Endothelial cell of umbilical vein (primary cell): ENCODE measurements at places on chromosomes 11 and 22. TPM values are rescaled to one million over a fixed set of nuclear protein-coding genes. Genes with fewer than 3 reads are reported as not detected.

DNA sequence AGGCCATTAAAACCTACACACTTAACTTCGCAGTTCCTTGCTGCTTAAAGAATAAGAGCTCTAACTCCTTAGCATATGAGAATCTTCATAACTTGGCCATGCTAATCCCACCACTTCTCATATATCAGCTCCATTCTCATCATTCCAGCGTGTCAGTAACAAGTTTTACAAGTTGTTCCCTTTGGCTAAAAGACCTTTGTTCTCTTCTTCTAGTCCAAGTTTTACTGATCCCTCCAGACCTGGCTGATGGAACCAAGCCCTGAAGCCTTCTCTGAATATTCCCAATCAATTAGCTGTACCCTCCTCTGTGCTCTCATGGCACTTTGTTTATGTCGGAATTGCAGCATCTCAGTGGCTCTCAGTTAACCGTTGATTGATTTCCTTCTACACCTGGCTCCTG lies 35.8 kb downstream of the GAB2 start:
- DNase-seq: no peak

DNA sequence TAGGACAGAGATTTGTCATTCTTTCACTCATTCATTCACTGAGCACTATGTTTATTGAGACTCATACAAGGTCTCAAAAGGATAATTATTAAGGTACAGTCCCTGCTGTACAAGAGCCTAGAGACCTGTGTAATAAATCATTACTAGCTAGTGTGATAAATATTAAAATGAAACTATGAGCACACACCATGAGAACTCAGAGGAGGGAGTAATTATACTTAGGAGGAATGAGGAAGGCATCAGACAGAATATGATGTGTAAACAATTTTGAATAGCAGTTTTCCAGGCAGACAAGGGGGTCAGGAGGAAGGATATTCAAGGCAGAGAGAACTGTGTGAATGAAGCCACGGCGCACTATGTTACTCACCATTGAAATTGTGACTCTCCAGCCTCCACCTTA lies 300.8 kb upstream of the ISX start:
- DNase-seq: no peak

DNA sequence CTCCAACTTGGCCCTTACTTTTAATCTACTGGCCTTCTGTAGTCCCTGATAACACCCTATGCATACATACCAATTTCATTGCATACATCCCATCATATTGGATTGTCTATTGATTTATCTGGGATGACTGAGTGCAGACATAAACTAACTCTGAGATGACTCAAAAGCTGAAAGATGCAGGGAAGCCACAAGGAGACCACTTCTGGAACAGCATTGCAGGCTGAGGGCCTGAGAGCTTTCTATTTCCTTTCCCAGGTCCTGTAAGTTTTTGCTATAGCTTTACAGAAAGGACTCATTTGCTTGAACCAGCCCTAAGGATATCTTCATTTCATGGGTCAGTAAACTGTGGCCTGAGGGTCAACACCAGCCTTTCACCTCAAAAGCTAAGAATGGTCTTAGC lies 15.1 kb upstream of the SPON1 start:
- no peak for DNase-seq

The SLC5A1 gene
- not detected in 2 replicates for total RNA-seq

DNA sequence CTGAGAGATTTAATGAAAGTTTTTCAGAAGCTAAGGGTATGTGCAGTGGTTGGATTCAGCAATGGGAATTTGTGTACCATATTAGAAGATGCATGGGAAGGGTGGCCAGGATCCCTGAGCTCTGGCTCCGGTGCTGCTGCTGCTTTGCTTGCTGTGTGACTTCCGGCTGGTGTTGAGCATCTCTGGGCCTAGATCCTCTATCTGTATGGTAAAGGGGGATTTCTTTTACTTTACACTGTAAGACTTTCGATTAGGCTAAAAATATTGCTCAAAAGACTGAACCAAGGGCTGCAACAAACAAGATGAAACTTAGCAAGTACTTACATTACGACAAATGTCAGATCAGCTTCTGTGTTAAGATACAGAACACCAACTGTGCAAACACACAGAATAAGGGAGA lies 39.1 kb downstream of the XRRA1 start:
- DNase-seq: no peak

The ABTB2 gene
- 0.11 and 0.25 TPM in 2 replicates for total RNA-seq

DNA sequence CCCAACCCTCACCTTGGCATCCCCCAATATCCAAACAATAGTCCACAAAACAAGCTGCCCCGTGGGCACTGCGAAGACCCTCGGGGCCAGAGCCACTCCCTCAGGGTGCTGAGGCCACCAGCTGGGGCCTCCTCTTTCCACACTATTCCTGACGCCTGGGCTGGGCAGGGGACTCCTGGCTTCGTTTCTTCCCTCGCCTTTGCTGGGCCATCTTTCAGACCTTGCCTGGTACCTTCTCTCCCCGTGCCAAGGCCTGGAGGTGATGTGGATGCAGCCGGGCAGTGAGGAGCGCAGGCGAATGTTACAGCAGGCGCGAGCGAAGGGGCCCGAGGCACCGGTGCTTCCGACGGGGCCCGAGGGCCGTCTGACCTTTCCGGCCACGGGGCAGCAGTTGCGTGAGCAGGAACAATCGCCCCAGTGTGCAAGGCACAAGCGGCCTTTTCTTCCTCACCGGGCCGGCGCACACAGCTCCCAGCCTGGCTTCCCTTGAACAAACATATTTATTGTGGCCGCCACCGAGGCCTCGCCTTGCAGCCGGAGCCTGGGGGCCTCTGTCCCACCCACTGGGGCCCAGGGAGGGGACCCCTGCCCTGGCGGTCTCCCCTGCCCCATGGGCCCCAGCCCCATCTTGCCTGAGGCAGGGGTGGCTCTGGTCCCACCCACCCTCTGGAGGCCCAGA lies 32.6 kb upstream of the KCNQ1OT1 start:
- DNase-seq: no peak

DNA sequence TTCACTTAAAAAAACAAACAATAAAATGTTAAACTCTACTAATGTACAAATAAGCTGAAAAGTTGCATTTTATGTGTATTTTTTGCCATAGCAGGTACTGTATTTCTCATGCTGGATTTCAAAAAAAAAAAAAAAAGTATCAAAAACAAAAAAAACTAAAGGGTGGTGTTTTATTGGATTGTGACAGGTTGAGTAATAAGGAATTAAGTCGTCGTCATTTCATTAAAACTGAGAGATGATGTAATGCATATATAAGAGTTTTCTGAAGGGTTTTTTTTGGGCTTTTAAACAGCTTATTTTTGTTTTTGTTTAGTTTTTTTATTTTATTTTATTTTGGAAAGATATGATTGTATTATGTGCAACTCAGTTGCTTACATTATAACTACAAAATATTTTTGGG lies 10.9 kb upstream of the ADSL start:
- no peak for DNase-seq

GRCh38 chr11:125519256-125519655 lies 23.2 kb upstream of the FEZ1 start:
- DNase-seq: no peak

GRCh38 chr11:38517991-38518390 lies 1920.0 kb upstream of the RAG2 start:
- no peak for DNase-seq

DNA sequence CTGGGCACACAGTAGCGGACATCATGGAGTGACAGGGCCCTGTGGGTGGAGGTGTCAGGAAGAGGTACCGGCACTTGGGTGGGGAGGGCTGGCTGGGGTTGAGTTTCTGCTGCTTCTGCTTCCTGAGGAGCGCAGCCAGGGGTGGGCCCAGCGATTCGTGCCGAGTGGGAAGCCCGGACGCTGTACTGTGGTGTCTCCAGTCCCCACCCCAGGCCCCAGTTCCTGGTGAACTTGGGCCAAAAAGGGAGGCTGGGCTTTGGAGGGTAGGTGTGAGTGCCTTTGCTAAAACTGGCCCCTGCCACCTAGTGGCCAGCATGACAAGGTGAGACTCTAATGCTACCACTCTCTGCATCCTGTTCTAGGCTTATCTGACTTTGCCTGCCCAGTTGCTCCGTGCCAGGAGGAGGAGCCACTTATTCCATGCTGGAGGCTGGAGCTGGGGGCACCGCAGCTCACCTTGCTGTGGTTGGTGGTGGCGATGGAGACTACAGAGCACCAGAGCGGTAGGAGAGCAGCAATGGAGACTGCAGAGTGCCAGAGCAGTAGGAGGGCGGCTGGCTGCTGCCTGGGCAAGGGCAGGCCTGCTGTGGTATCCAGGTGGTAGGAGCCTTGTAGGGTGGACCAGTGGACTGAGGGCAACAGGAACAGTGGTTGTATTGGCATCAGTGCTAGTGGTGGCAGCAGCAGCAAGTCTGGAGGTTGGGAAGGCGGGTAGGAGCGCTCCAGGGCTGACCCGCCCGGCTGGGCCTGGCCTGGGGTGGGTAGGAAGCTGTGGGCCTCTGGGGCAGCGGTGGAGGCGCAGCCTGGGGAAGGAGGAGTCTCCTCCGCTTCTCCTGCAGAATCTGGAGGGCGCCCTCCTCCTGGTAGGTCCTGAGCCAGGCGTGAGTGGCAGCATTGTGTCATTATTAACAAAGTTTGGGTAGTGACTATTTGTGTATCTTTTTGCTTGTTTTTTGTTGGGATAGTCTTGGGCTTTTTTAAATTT lies 2.2 kb upstream of the RFPL2 start:
- no peak for DNase-seq

The TSSK2 gene
- not detected in 2 replicates for total RNA-seq

- no peak for DNase-seq
Observed at GRCh38 chr11:129720156-129720555, 95.5 kb upstream of the TMEM45B start.

GRCh38 chr11:125494974-125495725 lies 915 bp downstream of the FEZ1 start:
- DNase-seq: peak; percentile 61

DNA sequence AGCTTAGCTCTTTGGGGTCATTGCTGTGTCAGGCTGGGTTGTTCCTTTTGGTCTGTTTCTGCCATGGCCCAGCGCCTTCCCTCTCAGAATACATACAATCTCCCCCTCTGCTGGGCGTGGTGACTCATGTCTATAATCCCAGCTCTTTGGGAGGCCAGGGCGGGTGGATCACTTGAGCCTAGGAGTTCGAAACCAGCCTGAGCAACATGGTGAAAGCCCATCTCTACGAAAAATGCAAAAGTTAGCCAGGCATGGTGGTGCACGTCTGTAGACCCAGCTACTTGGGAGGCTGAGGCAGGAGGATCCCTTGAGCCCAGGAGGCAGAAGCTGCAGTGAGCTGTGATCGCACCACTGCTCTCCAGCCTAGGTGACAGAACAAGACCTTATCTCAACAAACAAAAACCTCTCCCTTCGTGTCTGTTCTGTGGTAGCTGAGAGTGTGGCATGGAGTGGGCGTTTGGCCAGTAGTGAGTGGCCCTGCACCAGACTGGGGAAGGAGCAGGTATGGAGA lies 46.7 kb upstream of the RAB1B start:
- DNase-seq: no peak

- no peak for DNase-seq
Observed at GRCh38 chr11:124160986-124161385, 22.2 kb upstream of the OR10D3 start.

GRCh38 chr11:47587723-47588326 lies 1.3 kb downstream of the FAM180B start:
- DNase-seq: no peak

The TRIM6 gene
- 4.8 and 5.6 TPM in 2 replicates for total RNA-seq

DNA sequence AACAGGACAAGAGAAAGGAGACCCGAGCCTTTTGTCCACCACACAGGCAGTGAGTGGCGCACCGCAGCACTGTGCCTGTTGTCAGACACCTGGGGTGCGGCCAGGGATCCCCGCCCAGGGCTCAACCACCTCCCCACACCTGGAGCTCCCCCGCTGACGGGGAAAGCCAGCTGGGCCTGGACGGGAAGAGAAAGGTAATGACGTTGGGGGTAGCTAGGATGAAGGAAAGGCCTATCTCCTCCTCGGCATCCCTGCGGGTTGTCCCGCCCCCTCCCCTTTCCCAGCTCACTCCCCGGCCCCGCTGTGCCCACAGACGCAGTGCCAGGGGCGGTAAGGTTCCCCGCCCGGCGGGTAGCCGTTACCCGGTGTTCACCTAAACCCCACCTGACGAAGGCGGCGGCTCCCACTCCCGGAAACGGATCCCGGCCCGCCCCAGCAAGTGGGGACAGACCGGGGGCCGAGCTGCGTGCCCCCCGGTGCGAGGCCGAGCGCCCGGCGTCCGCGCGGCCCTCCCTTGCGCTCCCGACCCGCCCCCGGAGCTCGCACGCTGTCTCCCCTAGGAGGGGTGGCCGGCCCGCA lies 495 bp downstream of the HYOU1 start:
- DNase-seq: no peak

DNA sequence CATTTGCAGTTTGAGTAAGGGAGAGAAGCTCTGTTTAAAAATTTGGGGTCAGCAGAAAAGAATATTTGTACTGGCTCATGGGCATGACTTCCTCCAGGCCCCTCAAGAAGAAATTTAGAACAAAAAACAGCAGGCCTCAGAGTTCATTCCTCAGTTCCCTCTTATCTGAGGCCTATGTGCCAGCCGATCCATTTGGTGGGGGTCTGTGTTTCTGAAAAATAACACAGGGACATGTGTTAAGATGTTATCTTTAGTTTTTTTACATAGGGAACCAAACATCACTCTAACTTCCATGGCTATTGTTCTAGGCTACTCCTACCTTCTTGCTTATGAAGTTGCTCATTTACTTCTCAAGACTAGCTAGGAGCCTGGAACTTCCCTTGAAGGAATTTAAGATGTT lies 16.2 kb upstream of the HSD17B12 start:
- DNase-seq: no peak

DNA sequence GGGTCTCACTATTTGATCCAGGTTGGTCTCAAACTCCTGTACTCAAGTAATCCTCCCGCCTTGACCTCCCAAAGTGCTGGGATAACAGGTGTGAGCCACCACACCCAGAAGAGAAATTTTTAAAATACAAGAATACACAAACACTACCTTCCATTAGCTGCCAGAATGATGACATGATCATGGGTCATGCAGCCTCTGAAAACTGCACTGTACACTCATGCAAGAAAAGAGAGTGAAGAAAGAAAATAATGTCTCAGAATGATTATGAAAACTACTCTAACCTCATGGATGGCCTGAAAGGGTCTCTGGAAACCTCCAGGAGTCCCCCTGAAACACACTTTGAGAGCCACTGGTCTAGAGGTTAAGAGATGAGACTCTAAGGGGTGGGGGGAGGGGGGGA lies 18.8 kb downstream of the VPS37C start:
- DNase-seq: no peak

DNA sequence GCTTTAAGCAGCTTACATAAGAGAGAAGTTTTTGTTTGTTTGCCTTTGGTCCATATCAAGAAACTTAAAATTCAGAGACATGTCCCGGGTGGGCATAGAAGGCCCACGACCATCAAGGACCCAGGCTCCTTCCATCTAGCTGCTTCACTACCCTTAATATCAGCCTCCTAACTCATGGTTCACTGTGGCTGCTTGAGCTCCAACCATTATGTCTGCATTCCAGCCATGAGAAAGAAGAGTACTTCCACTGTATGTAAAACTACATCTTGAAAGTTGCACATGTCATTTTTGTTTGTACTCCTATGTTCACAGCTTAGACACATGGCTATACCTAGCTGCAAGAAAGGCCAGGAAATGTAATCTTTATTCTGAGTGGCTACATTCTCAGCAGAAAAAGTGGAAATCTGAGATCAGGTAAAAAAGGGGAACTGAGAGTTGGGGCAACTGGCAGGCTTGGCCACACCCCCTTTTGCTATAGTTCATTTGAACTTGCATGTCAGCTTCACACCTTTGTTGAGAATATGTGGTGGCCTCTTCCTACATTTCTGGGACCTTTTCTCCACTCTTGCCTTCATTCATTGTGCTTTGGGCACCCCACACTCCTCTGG lies 81.3 kb upstream of the TP53I11 start:
- DNase-seq: no peak
